ENCODE measurements at places on chromosomes 6 and 20.

DNA sequence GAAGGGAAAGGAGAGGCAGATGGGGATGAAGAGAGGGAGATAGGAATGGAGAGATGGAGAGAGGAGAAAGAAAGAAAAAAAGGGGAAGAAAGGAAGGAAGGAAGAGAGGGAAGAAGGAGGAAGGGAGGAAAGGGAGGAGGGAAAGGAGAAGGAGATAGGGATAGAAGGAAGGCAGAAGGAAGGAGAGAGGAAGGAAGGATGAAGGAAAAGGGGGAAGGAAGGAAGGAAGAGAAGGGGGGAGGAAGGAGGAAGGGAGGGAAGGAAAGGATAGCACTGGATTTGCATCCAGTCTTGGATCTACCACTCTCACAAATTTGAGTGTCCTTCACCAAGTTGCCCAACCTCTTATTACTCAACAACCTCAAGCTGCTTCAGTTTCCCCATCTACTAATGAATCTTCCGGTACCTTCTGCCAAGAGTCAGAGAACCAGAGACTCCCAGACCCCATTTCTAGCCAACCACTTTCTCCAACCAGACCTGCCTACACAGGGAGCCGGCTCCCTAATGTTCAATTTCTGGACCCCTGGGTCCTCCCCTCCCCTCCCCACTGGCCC lies 79.7 kb upstream of the FOXP4 start:
- no peak for DNase-seq

DNA sequence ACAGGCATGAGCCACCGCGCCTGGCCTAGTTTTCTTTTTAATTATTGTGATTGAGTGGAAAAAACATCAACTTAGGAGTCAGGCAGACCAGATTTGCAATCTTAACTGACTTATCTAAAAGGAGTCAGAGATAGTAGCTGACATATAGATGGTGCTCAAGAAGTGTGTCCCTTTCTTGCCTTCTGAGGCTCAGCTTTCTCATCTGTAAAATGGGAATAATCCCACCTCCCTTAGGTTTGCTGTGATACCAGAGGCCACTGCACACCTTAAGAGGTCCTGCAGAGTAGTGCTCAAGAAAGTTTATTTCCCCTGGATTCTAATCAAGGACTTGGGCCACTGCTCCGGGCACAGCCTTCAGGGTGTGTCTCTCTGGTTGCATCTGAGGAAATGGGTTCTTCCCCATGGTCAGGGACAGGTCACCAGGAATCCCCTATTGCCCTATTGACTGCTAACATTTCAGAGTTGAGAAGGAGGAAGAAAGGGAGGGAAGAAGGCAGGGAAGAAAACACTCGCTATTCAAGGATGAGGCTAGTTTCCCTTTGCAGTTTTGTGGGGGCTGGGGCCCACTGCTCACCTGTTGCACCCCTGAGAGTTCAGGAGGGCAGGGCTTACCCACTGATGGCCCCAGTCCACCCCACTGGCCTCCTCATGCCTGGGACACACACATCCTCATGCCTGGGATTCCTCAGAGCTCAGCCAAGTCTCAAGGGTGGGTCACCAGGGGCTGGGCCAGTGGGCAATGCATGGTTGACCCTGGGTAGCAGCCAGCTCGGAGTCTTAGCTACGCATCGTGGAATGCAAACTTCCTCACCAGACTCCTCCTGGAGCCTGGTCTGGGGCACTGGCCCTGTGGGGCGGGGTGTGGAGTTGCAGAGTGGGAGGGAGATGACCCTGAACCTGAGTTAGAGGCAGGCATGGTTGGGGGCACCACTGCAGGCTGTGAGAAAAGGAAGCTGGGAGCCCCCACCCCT lies 21.2 kb downstream of the C6orf132 start:
- no peak for DNase-seq

DNA sequence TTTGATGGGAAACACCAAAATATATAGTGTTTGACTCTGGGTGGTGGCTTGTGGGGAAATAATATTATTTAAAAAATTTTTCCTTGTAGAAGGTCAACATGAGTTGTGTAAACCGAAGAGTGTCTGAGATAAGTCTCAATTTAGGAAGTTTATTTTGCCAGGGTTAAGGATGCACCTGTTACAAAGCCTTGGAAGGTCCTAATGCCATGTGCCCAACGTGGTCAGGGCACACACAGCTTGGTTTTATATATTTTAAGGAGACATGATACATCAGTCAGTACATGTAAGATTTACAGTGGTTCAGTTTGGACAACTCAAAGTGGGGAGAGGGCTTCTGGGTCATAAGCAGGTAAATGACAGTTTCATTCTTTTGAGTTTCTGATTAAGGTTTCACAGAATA lies 162.1 kb downstream of the ZFAND3 start:
- no peak for DNase-seq

GRCh38 chr20:31770243-31770642 lies 31.2 kb downstream of the TPX2 start:
- no peak for DNase-seq

- no peak for DNase-seq
Measured at GRCh38 chr20:64056639-64056888, 6.4 kb upstream of the TCEA2 start.

DNA sequence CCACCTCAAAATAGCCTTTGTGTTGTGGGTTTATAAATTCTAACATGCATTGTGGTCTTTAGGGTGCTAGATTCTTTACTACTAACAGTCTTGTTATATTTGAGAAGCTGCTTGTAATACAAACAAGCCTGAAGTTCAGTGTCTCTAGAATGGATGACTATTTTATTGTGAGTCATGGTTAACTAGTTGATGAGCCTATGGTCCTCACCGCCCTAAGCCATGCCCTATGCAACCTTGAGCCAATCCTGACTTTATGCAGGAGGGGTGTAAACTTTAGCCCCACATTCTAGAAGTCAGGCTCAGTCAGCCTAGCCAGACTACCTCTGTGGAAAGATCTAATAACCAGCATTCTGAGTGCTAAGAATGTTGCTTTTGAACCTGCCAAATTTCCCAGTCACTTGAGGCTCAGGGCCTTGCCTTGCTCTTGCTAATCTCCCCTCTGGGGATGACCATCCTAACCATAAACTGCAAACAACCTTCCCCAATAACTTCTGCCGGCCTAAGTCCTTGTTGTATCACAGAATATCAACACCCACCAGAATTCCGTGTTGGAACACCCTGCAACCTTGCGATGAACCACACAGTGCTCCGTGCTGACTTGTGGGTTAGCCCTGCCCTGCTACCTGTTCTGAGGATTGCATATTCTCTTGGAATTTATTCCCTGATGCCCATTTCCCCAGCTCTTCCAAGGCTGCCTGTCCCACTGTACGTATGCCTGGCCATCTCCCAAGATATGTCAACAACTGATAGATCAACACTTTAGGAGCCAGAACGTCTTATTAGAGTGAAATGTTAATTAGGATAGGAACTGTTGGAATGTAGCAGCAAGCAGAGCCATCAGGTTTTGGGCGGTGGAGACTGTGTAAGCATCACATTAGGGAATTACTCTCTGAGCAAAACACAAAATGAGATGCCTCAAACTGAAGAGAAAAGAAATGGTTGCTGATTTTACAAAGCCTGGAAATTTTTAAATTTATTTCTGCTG lies 71.7 kb upstream of the CEP85L start:
- no peak for DNase-seq

- no peak for DNase-seq
Measured at GRCh38 chr6:78868116-78868515, 765 bp downstream of the IRAK1BP1 start.

DNA sequence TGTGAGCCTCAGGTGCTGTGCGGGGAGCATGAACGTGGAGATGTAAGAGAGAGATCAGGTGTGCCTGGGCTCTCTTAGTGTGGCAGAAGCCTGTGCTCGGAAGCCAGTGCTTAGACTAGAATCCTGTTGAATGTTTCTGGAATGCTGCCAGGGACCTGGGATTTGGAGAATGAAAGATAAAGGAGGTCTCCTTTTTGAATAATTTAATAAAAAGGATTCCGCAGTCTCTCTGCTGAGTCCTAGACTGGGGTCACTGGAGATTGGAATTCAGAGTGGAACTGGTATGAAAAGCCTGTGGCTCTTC lies 18.8 kb upstream of the EFCAB8 start:
- no peak for DNase-seq
